ENCODE measurements at places on chromosomes 5 and 9.

- DNase-seq, result no peak
Observed at GRCh38 chr5:124260921-124261515, 485.4 kb downstream of the ZNF608 start.

GRCh38 chr5:1113332-1113690 lies 1.4 kb upstream of the SLC12A7 start:
- no peak for DNase-seq

DNA sequence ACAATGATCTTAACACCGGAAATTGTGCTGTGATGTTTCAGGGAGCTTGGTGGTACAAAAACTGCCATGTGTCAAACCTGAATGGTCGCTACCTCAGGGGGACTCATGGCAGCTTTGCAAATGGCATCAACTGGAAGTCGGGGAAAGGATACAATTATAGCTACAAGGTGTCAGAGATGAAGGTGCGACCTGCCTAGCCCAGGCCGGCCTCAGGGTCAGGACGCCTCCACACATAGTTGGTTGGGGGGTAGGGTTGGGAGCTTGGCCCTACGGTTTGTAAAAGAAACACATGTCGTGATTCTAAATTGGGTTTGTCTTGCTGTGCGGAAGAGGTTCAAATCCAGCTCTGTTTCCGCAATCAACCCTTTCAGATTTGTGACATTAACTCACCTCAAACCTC lies 6.6 kb downstream of the FCN2 start:
- DNase-seq, result no peak

GRCh38 chr5:132037353-132037752 lies 23.1 kb upstream of the IL3 start:
- DNase-seq, result no peak

GRCh38 chr5:110099572-110099971 lies 409.8 kb downstream of the MAN2A1 start:
- no peak for DNase-seq

GRCh38 chr9:99031994-99032393 lies 72.9 kb upstream of the TGFBR1 start:
- no peak for DNase-seq

DNA sequence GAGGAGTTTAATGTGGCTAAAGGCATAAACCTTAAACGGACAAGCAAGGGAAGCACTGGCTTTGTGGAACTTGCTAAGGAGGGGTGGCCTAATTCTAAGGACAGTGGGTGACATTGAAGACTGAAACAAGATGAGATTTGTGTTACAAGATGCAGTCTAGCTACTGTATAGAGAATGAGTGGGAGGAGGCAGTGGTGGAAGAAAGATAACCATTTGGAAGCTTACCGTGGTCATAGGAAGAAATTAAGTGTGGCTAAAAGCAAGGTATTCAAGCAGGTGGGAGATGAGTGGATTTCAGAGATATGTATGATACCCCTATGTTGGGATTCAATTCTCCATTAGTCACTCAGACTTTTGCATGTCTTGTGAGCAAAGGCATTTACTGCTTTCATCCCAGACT lies 4.6 kb downstream of the PAM start:
- DNase-seq, result no peak

- DNase-seq, result no peak
Observed at GRCh38 chr5:39520232-39520572, 95.4 kb upstream of the DAB2 start.

GRCh38 chr5:170159101-170159698 lies 53.5 kb downstream of the FOXI1 start:
- DNase-seq, result no peak

GRCh38 chr5:169097374-169098326 lies 203.3 kb downstream of the SLIT3 start:
- DNase-seq, result no peak

Measured in GM12864 (cell line).